Suppressor macrophage treated with lipopolysaccharide for 1 hour (primary cell): ENCODE measurements at places on chromosomes 3 and 15.

DNA sequence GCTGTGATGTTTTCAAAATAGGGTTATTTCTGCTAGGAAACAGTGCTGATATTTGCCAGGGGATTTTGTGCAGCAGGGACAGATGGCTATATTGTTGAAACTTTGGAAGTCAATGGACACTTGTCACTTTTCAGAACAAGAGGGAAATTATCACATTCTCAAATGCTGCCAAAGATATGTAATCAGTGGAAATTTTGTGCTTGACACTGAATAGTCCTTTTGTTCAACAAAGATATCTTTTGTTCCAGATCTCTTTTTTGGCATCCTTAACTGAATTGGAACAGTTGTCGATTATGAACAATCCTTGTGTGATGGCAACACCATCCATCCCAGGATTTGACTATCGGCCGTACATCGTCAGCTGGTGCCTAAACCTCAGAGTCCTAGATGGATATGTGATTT is 7.8 kb downstream of the CEP97 start:
- no peak for DNase-seq

DNA sequence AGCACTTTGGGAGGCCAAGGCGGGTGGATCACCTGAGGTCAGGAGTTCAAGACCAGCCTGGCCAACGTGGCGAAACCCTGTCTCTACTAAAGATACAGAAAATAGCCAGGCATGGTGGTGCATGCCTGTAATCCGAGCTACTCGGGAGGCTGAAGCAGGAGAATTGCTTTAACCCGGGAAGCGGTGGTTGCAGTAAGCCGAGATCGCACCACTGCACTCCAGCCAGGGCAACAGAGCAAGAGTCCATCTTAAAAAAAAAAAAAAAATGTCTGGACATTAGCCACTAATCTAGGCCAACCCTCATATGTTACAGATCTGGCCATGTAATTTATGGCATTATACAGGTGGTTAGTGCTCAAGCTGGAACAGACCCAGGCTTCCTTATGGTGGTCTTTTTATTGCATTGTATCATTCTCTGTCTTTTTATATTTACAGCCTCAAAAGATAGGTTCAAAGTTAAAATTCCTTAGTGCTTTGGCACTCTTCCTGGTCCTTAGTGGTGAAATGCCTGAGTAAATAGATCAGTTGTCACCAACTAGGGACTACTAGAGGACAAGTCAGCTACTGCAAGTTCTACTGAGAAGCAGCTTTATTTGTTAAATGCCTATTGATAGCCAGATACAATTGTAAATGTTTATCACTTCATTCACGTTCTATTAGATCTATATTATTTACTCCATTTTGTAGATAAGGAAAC is 16.0 kb downstream of the STARD9 start:
- DNase-seq = no peak

GRCh38 chr3:77780278-77780996 is 740.5 kb downstream of the ROBO2 start:
- DNase-seq = no peak

DNA sequence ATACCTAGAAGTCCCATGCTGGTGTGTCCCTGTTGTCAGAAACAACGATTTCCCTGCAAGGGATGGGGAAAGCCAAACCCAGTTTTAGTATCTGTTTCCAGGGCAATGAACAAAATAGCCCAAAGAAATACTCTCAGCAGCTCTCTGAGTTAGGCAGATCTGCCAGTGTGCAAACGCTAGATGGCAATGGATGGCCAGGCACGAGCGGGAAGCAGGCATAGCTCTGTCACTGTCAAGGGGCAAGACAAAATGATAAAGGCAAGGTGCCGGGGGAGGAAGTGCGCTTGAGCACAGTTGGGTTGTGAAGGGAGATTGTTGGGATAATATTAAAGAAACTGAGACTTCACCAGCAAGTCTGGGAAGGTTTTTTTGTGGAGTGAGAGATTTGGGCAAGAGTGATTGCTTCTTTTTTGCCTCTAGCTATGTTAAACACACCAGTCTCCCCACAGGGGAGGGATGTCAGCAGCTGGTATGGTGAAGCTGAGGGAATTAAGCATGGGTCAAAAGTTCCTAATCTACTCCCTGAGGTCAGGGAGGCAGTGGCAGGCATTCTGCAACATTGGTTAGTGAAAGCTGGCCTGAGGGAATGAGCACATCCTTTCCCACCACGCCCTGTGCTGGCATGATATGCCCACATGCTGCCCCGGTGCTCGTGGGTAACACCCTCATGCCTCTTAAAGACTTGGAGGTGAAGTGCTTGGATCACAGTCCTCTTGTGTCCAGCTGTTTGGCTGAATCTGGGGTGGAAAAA is 117.5 kb downstream of the PDCD6IP start:
- DNase-seq = peak; percentile 27

DNA sequence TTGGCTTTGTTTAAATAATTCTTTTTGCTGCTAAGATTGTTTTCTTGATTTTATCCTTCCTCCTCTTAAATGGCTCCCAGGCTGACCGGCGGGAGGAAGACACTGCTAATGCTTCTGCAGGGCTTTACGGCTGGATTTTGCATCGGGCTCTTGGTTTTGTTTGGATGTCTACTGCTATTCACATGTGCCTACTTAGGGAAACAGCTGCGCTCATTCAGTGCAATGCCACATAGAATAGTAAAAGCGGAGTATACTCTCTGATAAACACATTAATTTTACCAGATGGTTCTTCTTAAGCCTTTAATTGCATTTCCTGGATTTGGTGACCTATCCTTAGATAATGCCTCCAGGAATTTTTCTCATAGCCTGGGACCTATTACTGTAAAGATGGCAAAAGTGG is 146.6 kb downstream of the THSD4 start:
- DNase-seq = no peak

- DNase-seq = no peak
Measured at GRCh38 chr3:141112686-141113297, 61.6 kb downstream of the SPSB4 start.

- no peak for DNase-seq
Measured at GRCh38 chr3:49775538-49775937, 10.8 kb downstream of the IP6K1 start.

DNA sequence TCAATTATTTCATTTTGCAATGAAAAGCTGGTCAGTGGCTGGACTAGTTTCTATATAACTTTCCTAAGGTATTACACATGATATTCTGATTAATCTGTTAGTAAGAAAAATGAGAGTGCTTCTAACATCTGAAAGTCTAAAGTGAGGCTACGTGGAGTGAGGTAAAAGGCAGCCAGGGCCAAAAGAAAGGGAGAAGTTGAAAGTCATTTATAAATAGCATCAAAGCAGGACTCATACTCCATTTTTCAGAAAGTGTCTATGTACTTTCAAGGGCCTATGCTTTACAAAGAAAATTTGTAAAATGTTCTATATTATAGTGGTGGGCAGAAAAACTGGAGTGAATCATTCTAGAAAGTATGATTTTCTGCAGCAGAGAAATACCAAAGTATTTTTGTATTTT is 80.0 kb downstream of the CSNK1G1 start:
- no peak for DNase-seq

- DNase-seq = no peak
Measured at GRCh38 chr15:31045606-31046005, 54.2 kb upstream of the MTMR10 start.

GRCh38 chr3:90062016-90062415 is 954.6 kb downstream of the EPHA3 start:
- peak; percentile 18 for DNase-seq

GRCh38 chr3:183548262-183548769 is 7.2 kb downstream of the KLHL6 start:
- DNase-seq = peak; percentile 60
